ENCODE measurements at places on chromosomes 6 and 20. TPM values are rescaled to one million over a fixed set of nuclear protein-coding genes. Genes with fewer than 3 reads are reported as not detected.

GRCh38 chr6:168195712-168196111, 116.7 kb upstream of the FRMD1 start:
- no peaks in the 10 kb centered on the region for H3K36me3 ChIP-seq
- no peaks in the 10 kb centered on the region for H3K27me3 ChIP-seq
- no peak overlapping the region for H3K4me3 ChIP-seq
- no peak for DNase-seq
- no peak overlapping the region for H3K27ac ChIP-seq

ZBP1 gene
- total RNA-seq: 11.7 TPM

DNA sequence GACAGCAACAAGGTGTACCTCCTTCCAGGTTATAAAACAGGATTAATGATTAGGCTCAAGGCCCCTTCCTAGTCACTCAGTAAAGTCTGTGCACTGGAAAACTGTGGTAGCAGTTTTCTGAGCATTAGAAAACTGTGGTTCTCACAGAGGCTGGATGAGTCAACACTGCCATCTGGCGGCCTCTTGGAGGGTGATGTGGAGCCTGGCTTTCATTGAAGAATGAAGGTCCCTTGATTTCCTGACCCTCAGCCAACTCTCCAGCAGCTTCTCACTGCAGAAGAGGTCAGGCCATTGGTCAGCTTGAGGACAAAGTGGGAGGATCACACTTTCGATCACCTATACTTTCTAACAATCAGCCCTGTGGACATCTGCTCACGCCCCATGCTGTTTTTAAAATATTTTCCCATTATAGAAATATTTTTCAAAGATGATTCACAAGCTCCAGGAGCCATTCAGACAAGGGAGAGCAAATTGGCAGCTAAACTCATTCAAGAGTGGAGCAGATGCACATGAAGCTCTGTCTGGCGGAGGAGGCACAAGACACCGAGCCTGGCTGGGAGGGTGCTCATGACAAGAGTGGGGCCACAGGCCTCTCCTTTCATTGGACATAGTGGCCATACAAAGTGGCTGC, 23.2 kb downstream of the PSMB1 start:
- H3K27me3 ChIP-seq: peaks cover 14% of the 10 kb centered on the region
- H3K4me1 ChIP-seq: peaks cover 12% of the 10 kb centered on the region
- H3K27ac ChIP-seq: no peak overlapping the region
- no peak overlapping the region for H3K4me3 ChIP-seq
- peak; percentile 80 for DNase-seq

SGK2 gene
- 0.10 TPM for total RNA-seq

PLA2G7 gene
- total RNA-seq: not detected

DNA sequence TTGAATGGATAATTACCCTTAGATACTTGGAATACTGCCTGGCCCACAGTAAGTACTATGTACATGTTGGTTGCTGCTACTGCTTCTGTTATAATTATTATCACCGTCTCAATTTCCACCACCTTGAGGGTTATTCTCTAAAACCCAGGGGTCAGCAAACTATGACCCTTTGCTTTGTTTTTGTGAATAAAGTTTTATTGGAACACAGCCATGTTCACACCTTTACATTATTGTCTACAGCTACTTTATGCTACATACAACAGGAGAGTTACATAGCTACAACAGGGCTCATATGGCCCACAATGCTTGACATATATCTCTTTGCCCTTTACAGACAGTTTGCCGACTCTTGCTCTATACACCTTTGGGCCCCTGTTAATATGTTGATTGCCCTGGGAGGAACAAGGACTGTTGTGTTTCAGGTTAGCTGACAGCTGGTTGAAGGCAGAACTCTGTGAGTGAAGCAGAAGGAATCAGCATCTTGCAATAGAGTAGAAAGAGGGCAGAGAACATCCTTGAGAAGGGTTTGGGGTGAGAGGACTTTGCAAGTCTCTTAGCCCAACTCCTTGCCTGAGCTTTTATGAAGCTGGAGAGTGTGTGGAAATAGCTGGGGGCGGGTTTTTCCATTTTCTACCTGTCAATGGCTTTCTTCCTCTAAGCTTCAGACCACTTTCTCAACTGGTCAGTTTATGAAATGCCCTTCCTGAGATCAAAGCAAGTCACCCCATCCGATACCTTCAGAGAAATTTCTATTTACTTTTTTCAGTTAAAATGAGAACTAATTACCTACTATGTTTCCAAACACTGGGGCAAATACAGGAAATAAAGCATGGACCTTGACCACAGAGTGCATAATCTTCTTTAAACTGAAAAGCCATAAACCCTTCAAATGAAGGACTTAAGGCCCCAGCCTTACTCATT, 3.5 kb upstream of the MEP1A start:
- DNase-seq: no peak
- no peaks in the 10 kb centered on the region for H3K36me3 ChIP-seq
- H3K4me3 ChIP-seq: no peak overlapping the region
- H3K27me3 ChIP-seq: no peaks in the 10 kb centered on the region

GRCh38 chr6:134363323-134364039, 45.6 kb upstream of the SGK1 start:
- no peaks in the 10 kb centered on the region for H3K4me1 ChIP-seq
- no peaks in the 10 kb centered on the region for H3K36me3 ChIP-seq
- no peak overlapping the region for H3K27ac ChIP-seq
- H3K4me3 ChIP-seq: no peak overlapping the region
- H3K27me3 ChIP-seq: no peaks in the 10 kb centered on the region

PRKN gene
- total RNA-seq: not detected

- H3K36me3 ChIP-seq: no peaks in the 10 kb centered on the region
- H3K27me3 ChIP-seq: peaks cover 51% of the 10 kb centered on the region
- peaks cover 17% of the 10 kb centered on the region for H3K4me1 ChIP-seq
- no peak for DNase-seq
- no peak overlapping the region for H3K4me3 ChIP-seq
Observed at GRCh38 chr6:138110229-138110628, 3.0 kb upstream of the PERP start.

GRCh38 chr6:53112871-53113270, 35.8 kb downstream of the GCM1 start:
- no peaks in the 10 kb centered on the region for H3K36me3 ChIP-seq
- H3K27ac ChIP-seq: no peak overlapping the region
- H3K4me1 ChIP-seq: peaks cover 30% of the 10 kb centered on the region
- DNase-seq: no peak

- no peaks in the 10 kb centered on the region for H3K36me3 ChIP-seq
- peak; percentile 79 for DNase-seq
- peaks cover 50% of the 10 kb centered on the region for H3K27me3 ChIP-seq
- H3K4me3 ChIP-seq: peak overlapping the region; percentile 52
- H3K27ac ChIP-seq: no peak overlapping the region
- peaks cover 32% of the 10 kb centered on the region for H3K4me1 ChIP-seq
Observed at GRCh38 chr6:28523241-28523622, 2.4 kb upstream of the GPX5 start.

CLPSL2 gene
- total RNA-seq: not detected

DNA sequence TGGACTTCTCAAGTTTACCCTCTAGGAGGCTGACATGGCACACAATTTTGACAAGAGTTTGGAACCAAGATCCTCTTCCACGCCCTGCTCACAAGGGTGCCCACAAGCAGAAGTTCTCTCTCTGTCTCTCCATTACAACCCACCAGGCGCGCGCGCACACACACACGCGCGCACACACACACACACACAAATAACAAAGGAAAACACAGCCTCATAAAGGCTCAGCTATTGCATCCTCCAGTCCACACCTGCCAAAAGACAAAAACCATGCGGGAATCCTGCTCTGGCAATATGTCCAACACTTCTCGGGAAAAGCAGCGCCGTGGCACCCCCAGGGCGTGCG, 870 bp downstream of the PAK5 start:
- peaks cover 11% of the 10 kb centered on the region for H3K27me3 ChIP-seq
- no peaks in the 10 kb centered on the region for H3K36me3 ChIP-seq
- no peaks in the 10 kb centered on the region for H3K4me1 ChIP-seq
- DNase-seq: no peak
- H3K27ac ChIP-seq: no peak overlapping the region

DNA sequence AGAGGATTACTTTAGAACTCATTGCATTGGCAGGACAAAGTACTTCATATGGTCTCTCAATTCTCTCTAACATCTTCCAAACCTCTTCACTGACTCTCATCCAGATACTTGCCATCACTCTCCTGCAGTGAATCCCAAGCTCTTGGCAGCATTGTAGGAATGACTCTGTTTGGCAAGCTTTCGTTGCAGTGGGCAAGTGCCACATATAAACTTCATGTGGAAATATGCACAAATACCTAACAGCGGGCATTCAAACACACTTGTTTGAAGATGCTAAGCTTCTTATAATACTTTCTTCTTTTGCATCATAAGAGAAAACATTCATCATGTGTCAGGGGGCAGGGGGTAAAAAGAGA, 86.2 kb upstream of the F13A1 start:
- no peaks in the 10 kb centered on the region for H3K36me3 ChIP-seq
- no peak for DNase-seq
- H3K4me3 ChIP-seq: no peak overlapping the region
- peaks cover 2% of the 10 kb centered on the region for H3K27me3 ChIP-seq
- no peak overlapping the region for H3K27ac ChIP-seq
- H3K4me1 ChIP-seq: no peaks in the 10 kb centered on the region
